Activated T-cell treated with anti-CD3 and anti-CD28 coated beads for 1 hour (primary cell): ENCODE measurements at places on chromosomes 1 and 21.
A peak's percentile ranks its signal among the peaks of the same experiment; 100 is the strongest.

DNA sequence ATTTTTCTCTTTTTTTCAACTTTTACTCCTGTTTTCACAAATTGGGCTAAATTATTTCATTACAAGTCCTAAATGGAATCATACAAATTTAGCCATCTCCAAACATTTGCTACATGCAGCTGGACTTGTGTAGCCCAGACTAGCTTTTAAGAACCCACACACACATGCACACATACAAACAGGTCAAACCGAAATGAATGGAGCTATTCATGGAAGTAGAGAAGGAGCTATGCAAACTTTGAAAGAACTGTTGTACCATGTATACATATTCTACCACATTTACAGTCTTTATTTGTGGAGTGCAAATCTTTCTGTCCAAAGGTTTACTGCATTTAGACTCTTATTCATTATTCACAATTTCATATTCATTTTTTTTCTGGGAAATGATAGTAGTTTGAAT, 189.1 kb upstream of the RNPC3 start:
- DNase-seq: no peak

DNA sequence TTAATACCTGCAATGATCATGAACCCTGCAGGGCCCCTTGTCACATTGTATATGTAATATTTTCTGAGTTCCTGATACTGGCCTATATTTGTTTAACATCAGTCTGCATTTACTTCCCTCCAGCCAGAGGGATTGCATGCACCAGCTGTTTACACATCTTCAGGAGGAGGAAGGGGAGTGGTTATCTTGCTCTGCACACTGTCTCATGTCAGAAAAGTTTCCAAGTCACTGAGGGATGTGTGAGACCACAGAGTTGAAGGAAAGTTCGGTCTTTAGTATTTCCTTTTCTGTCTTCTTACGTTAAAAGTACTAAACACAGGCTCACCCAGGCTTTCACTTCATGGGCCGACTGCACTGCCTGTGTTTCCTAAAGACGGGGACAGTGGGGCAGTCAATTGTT, 574.1 kb downstream of the LMO4 start:
- DNase-seq: no peak

DNA sequence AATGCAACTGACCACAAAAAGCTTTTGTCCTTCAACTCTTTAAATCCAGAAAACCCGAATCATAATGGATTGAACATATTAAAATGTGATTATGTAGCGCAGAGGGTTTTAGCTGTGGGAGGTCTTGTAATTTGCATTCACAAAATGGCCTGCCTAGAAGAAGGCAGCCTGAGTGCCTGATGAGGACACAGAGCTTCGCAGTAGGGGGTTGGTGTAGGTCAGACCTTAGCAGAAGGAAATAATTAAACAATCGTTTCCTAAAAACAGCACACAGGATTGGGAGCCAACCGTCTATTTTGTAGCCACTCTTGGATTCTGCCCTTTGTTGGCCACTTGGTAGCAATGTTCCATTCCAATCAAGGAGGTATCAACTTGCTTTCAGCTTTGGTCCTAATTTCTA, 195.7 kb upstream of the KIAA0040 start:
- DNase-seq: no peak

DNA sequence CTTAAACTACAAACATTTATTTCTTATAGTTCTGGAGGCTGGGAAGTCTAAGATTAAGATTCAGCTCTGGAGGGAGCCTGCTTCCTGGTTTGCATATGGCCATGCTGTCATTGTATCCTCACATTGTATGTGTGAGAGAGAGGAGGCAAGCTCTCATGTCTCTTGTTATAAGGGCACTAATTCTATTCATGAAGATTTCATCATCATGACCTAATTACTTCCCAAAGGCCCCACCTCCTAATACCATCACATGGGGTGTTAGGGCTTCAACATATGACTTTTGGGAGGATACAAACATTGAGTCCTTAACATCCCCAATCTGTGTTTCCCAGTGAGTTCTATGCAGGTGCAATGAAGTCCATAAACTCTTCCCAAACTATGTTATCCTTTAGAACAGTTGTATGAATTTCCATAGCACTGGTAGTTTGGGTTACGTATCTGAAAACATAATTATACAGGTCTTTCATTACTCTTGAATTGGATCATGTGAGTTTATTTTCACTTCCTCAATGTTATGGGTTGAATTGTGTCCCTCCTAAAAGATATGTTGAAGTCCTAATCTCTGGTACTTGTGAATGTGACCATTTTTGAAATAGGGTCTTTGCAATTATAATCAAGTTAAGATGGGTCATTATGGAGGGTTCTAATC, 124.2 kb downstream of the RUNX1 start:
- no peak for DNase-seq

GRCh38 chr1:228496084-228496483, 8.9 kb downstream of the RNF187 start:
- no peak for DNase-seq

- no peak for DNase-seq
Observed at GRCh38 chr1:10975567-10976326, 36.7 kb upstream of the TARDBP start.

- DNase-seq: no peak
Observed at GRCh38 chr1:171457412-171457811, 27.9 kb upstream of the PRRC2C start.

DNA sequence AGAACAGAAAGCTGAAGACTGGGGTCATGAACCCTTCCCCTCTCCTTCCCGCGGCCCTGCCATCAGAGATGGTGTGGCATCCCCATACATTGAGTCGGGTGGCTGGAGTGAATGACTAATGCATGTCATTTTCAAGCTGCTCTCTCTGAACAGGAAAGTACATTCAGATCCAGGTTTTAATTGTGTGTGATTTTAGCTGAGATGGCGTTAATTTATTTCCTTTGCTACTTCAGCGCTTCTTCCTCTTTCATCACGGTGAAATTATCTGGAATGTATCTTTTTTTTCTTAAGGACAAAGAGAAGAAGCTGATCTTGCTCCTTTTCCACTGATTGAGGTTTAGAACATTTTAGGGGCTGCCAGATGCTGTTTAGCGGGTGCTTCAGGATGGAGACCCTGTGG, 8.6 kb upstream of the LRRN2 start:
- DNase-seq: no peak

- DNase-seq: no peak
Observed at GRCh38 chr1:236130372-236130771, 12.0 kb upstream of the GPR137B start.

DNA sequence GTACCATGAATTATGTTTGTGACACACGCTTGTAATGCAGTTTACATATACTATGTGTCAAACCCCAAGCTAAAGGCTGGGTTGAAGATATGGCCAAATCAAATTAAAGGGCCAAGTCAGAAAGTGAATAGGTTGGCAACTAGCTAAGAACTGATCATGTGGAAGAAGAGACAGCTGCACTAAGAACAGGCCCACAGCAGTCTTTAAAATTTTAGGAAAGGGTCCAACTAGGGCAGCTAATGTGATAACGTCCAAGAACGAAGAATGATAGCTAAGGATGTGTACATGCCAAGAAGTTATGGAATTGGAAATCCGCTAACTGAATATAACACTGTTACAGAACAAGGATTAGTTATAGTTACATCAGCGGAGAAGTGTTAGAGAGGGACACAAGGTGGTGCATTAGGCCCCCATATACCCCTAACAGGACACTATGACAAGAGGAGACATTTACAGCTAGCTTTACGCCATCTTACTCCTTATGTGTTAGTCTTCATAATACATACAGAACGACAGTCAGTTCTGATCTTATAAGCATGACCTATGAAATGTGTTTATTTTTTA, 6.5 kb upstream of the RNF2 start:
- DNase-seq: no peak

GRCh38 chr1:219917851-219918466, 10.4 kb downstream of the SLC30A10 start:
- no peak for DNase-seq

DNA sequence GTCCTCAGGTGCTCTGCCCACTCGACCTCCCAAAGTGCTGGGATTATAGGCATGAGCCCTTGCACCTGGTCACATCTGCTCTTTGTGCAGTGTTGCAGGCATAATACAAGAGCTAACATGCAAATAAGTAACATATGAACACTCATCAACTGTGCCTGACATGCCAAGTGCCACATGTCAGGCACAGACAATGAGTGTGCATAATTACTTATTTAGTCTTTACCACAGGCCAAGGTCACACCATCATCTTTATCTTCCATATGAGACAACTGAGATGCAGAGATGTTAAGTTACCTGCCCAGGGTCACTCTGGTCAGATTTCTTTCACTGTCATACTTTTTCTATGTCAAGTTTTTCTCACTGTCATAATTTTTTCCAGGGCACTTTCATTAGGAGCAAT, 126.1 kb downstream of the PPIAL4G start:
- no peak for DNase-seq

- DNase-seq: no peak
Observed at GRCh38 chr1:236168716-236169429, 26.5 kb downstream of the GPR137B start.

GRCh38 chr1:2199042-2199810, 4.7 kb upstream of the FAAP20 start:
- DNase-seq: peak; percentile 66

GRCh38 chr1:223364685-223365382, 858 bp upstream of the SUSD4 start:
- DNase-seq: peak; percentile 3

GRCh38 chr1:11473491-11474034, 5.4 kb upstream of the DISP3 start:
- DNase-seq: no peak

GRCh38 chr1:18908911-18909771, 6.8 kb upstream of the ALDH4A1 start:
- no peak for DNase-seq
